ENCODE measurements at places on chromosomes 3 and 15. TPM values are rescaled to one million over a fixed set of nuclear protein-coding genes. Genes with fewer than 3 reads are reported as not detected.

DNA sequence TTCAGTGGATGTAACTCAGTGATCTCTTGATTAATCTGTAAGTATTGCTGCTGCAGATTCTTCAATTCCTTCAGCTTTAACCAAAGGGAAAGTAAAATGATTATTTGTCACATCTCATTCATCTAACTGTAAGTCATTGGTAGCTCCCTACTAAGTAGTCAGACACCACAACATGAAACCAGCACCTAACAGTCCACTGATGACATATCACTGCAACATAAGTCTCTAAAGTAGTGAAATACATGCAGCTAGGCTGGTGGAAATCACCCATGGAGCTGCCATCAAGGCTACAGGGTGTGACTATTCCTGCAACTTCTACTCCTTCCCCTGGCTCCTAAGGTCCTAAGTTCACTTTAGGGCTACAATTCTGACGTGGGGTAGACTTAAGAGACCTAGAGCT is 21.1 kb upstream of the HCLS1 start:
- DNase-seq, result no peak
- no peak overlapping the region for H3K27ac ChIP-seq
- H3K36me3 ChIP-seq, result no peaks in the 10 kb centered on the region
- H3K4me3 ChIP-seq, result no peak overlapping the region
- no peaks in the 10 kb centered on the region for H3K4me1 ChIP-seq
- no peaks in the 10 kb centered on the region for H3K27me3 ChIP-seq

The POU1F1 gene
- total RNA-seq, result not detected

The PRKCD gene
- total RNA-seq, result 3.5 TPM

The SMCO1 gene
- total RNA-seq, result not detected

- no peak for DNase-seq
- peaks cover 14% of the 10 kb centered on the region for H3K4me1 ChIP-seq
- H3K27ac ChIP-seq, result no peak overlapping the region
- H3K4me3 ChIP-seq, result no peak overlapping the region
- H3K36me3 ChIP-seq, result no peaks in the 10 kb centered on the region
Measured at GRCh38 chr3:185308126-185308754, 54.4 kb upstream of the EHHADH start.

- H3K27ac ChIP-seq, result no peak overlapping the region
- H3K36me3 ChIP-seq, result no peaks in the 10 kb centered on the region
- H3K27me3 ChIP-seq, result no peaks in the 10 kb centered on the region
- H3K4me3 ChIP-seq, result no peak overlapping the region
Measured at GRCh38 chr3:32002561-32003368, 21.2 kb downstream of the ZNF860 start.

The ADAMTSL3 gene
- 20.0 TPM for total RNA-seq

DNA sequence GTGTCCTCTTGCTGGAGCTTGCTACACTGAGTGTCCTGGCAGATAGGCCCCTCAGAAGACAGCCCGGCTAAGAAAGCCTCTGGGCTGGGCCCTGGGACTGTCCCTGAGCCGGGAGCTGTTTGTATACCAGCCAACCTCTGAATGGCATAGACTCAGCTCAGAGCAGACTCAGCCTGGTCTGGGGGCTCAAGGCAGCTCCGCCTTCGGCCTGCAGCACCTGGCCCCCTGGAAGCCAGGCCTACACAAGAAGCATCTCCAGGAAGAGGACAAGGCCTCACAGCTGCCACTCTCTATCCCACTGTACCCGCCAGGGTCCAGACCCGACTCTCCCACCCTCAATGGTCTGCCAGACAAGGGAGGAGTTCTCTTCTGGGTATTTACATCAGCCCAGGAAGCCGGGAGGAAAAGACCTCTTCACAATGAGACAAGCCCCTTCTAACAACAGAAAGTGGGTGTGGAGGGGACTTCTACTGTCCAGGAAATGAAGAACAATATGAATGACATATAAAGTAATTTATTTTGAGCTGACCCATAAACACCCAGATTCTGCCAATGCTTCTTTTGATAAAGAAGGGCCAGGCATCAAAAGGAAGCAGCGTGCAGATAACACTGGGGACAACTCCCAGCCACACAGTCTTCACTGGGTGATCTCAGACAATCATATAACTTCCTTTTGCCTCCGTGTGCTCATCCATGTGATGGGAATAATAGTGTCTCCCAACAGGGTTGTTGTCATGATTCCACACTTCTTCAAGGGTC is 110.2 kb downstream of the TPRA1 start:
- no peaks in the 10 kb centered on the region for H3K27me3 ChIP-seq
- no peak for DNase-seq

The XYLB gene
- total RNA-seq, result 26.2 TPM

GRCh38 chr3:196706327-196706726 is 5.7 kb downstream of the CEP19 start:
- H3K36me3 ChIP-seq, result no peaks in the 10 kb centered on the region
- H3K4me3 ChIP-seq, result no peak overlapping the region
- no peaks in the 10 kb centered on the region for H3K27me3 ChIP-seq
- no peak overlapping the region for H3K27ac ChIP-seq
- no peak for DNase-seq

The TRAT1 gene
- 0.27 TPM for total RNA-seq

The GOLGA6A gene
- 0.35 TPM for total RNA-seq

The GREM1 gene
- 0.37 TPM for total RNA-seq

- H3K4me1 ChIP-seq, result no peaks in the 10 kb centered on the region
- no peak overlapping the region for H3K27ac ChIP-seq
- no peak for DNase-seq
- H3K4me3 ChIP-seq, result no peak overlapping the region
- no peaks in the 10 kb centered on the region for H3K27me3 ChIP-seq
Measured at GRCh38 chr3:50521572-50521971, 18.1 kb upstream of the CACNA2D2 start.

The SNURF gene
- 5.1 TPM for total RNA-seq

The IGSF10 gene
- total RNA-seq, result 0.16 TPM

DNA sequence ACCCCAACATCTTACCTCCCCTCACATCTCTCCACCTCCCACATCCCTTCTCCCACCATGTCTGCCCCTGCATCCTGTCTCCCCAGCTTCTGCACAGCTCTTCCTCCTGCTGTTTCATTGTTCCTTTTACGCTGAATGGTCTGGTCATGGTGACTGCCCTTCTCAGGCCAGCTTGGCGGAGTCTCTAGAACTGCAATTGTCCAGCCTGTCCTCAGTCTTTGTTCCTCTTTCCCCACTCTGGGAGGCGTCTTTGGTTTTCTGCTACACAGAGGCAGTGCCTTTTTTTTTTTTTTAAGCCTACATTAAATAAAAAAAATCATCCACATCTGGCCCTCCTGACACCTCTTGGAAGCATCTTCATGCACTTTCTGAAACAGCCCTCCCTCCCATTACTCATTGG is 49.1 kb upstream of the SEC22A start:
- H3K36me3 ChIP-seq, result no peaks in the 10 kb centered on the region
- H3K4me3 ChIP-seq, result no peak overlapping the region
- no peaks in the 10 kb centered on the region for H3K27me3 ChIP-seq

GRCh38 chr3:133574260-133574881 is 885 bp downstream of the CDV3 start:
- H3K27me3 ChIP-seq, result no peaks in the 10 kb centered on the region
- DNase-seq, result peak; percentile 85
- peaks cover 15% of the 10 kb centered on the region for H3K4me1 ChIP-seq
- peaks cover 37% of the 10 kb centered on the region for H3K36me3 ChIP-seq
- H3K4me3 ChIP-seq, result peak overlapping the region; percentile 72

The FBXL2 gene
- total RNA-seq, result 0.43 TPM

- DNase-seq, result no peak
- no peak overlapping the region for H3K4me3 ChIP-seq
- H3K36me3 ChIP-seq, result peaks cover 6% of the 10 kb centered on the region
- no peaks in the 10 kb centered on the region for H3K27me3 ChIP-seq
Measured at GRCh38 chr15:42786978-42787377, 50.0 kb upstream of the CDAN1 start.

- peak overlapping the region; percentile 78 for H3K4me3 ChIP-seq
- DNase-seq, result no peak
- H3K27ac ChIP-seq, result peak overlapping the region; percentile 76
- H3K27me3 ChIP-seq, result no peaks in the 10 kb centered on the region
- H3K36me3 ChIP-seq, result no peaks in the 10 kb centered on the region
Measured at GRCh38 chr3:184812662-184813042, 686 bp downstream of the VPS8 start.

The PIGZ gene
- total RNA-seq, result 2.6 TPM

The ANKRD34C gene
- total RNA-seq, result not detected

DNA sequence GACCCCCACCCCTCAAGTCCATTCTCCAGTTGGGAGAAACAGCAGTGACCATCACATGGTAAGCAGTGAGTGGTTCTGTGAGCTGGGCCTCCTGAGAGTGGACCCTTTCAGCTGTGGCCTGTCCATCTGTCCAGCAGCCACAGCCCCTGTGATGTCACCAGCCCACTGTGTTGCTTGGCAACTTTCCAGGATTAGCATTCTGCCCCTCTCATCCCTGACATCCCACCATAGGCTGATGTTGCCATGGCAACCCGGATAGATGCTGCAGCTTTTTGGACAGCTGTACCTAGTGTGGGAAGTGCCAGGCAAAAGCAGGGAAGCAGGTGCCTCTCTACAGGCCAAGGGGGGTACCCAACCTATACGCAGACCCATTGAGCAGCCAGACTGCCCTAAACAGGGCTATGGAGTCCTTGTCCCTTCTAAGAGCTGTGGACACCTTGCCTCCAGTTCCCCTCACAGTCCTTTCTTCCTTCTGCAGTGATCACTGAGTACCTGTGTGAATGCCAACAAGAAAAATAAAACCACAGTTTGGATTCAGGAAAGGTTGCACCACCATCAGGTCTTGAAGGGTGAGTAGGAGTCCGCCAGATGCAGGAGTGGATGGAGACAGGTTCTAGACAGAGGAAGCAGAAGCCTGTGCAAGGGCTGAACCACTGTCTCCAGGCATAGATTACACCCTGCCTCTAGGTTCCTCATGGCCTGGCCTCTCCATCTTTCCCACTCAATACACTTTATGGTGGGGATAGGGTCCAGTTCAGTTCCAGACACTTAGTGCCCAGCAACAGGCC is at the start of gene DNAH1:
DNAH1 (plus strand) TSS at position 343 of the 788 bp plus-strand sequence. CDS start 6,124 bp downstream, outside the sequence.
- DNase-seq, result no peak
- no peaks in the 10 kb centered on the region for H3K36me3 ChIP-seq
- no peak within 1 kb of the TSS for H3K4me3 ChIP-seq
- H3K27ac ChIP-seq, result no peak within 1 kb of the TSS
- no peaks in the 10 kb centered on the region for H3K27me3 ChIP-seq

The GAP43 gene
- not detected for total RNA-seq

The RPN1 gene
- total RNA-seq, result 199 TPM

DNA sequence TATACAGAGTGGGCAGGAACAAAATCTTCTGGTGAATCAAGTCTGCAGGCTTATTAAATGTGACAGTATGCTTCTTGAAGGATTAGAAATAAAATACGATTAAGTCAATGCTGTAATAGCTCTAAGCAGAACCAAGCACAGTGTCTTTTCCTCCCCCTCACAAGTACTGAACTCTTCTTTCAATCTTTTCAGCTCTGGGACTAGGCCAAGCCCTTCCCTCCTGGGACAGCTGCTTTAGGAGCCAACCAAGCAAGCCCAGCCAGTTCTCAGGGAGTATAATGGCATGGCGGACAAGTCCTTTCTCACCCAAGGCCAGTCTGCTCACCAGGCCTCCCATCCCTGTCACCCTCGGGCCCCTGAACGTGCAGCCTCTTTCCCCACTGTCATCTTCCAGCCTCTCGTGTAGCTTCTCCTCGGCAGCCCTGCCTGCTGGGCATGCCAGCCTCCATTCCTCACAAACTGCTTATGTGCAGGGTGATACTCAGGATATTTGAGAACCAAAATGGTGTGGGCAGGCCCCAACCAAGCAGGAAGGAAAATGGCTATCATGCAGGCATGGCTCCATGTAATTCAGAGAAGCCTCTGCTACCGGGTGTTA is 8.4 kb upstream of the PPP1R2 start:
- H3K4me3 ChIP-seq, result no peak overlapping the region
- no peak for DNase-seq
- H3K27me3 ChIP-seq, result no peaks in the 10 kb centered on the region
- no peaks in the 10 kb centered on the region for H3K36me3 ChIP-seq

The TTLL13 gene
- not detected for total RNA-seq

The NME9 gene
- total RNA-seq, result not detected

The ARGFX gene
- not detected for total RNA-seq

DNA sequence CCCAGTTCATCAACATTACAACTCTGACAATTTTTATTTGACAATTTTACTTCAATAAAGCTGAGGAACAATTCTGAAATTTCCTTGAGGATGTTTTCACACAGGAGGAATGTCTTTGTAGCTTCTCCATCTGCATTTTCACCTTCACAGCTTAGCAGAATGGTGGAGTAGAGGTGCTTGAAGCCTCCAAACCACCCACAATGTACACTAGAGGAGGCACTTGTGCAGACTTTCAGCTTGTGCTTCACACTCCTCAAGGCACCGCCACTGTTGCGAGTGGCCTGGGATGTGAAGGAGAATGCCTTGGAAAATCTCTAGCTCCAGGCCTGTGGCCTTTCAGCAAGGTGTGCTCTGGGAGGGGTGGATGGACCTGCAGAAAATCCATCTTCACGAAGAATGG is 181.9 kb downstream of the EPHB1 start:
- H3K4me1 ChIP-seq, result no peaks in the 10 kb centered on the region
- DNase-seq, result no peak
- H3K27ac ChIP-seq, result no peak overlapping the region
- H3K36me3 ChIP-seq, result no peaks in the 10 kb centered on the region

DNA sequence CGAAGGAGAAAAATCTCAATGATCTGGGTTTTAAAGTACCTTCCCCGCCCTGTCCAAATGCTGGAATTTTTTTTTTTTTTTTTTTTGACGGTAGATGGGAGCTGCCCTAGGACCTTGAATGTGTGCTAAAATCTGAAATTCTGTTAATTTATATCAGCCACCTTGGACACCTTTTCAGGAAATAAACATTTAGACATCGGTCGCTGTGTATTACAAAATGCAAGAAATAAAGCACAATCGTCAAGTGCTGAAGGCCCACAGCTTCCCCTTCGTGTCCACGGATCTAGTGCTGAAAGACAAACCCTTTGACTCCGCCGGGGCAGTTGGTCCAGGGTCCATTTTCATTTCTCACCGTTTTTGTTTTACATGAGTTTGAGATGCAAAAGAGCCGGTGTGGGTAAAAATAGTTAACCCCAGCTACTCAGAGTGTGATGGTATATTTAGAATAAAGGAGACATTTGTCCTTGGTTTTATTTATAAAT is 90.2 kb upstream of the CHD2 start:
- no peaks in the 10 kb centered on the region for H3K36me3 ChIP-seq
- H3K27me3 ChIP-seq, result no peaks in the 10 kb centered on the region
- H3K27ac ChIP-seq, result peak overlapping the region; percentile 100
- peak; percentile 63 for DNase-seq

DNA sequence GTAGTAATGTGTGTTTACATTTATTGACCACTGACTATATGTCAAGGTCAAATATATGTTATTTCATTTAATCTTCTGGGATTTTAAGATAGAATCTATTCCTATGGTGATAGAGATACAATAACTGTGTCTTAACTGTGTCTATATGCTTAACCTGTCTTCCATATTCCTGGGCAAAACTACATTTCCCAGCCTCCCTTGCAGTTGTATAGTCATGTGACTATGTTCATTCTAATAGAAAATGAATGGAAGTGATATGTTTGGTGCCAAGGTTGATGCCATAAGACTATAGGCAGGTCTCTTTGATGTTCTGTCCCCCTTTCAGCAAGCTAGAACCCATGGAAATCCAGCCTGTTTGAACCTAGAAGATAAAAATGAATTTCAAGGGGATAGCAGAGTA is 258.8 kb upstream of the PDZRN3 start:
- no peak overlapping the region for H3K4me3 ChIP-seq
- DNase-seq, result no peak
- no peaks in the 10 kb centered on the region for H3K36me3 ChIP-seq
- H3K4me1 ChIP-seq, result no peaks in the 10 kb centered on the region

The INSYN1 gene
- total RNA-seq, result 0.27 TPM

GRCh38 chr3:139534992-139535879 is 4.3 kb downstream of the RBP1 start:
- H3K36me3 ChIP-seq, result no peaks in the 10 kb centered on the region
- peak; percentile 76 for DNase-seq
- H3K27me3 ChIP-seq, result no peaks in the 10 kb centered on the region
- peak overlapping the region; percentile 25 for H3K27ac ChIP-seq
- peaks cover 22% of the 10 kb centered on the region for H3K4me1 ChIP-seq

The DCLK3 gene
- not detected for total RNA-seq

The CORO2B gene
- 0.19 TPM for total RNA-seq
